CD4-positive, alpha-beta memory T cell (primary cell): ENCODE measurements at places on chromosomes 12 and 14. TPM values are rescaled to one million over a fixed set of nuclear protein-coding genes. Genes with fewer than 3 reads are reported as not detected.

ACRBP gene
- 0.25 TPM for polyA plus RNA-seq

ANG gene
- polyA plus RNA-seq, result 1.4 TPM

SMCO3 gene
- 0.08 TPM for polyA plus RNA-seq

ZFHX2 gene
- polyA plus RNA-seq, result not detected

SLCO1B1 gene
- not detected for polyA plus RNA-seq

TEX52 gene
- not detected for polyA plus RNA-seq

ACOT6 gene
- polyA plus RNA-seq, result not detected

RHEBL1 gene
- 9.2 TPM for polyA plus RNA-seq

HCFC2 gene
- 4.1 TPM for polyA plus RNA-seq
